Effector memory CD4-positive, alpha-beta T cell (primary cell): ENCODE measurements at places on chromosomes 1 and 21.
A peak's percentile ranks its signal among the peaks of the same experiment; 100 is the strongest.

DNA sequence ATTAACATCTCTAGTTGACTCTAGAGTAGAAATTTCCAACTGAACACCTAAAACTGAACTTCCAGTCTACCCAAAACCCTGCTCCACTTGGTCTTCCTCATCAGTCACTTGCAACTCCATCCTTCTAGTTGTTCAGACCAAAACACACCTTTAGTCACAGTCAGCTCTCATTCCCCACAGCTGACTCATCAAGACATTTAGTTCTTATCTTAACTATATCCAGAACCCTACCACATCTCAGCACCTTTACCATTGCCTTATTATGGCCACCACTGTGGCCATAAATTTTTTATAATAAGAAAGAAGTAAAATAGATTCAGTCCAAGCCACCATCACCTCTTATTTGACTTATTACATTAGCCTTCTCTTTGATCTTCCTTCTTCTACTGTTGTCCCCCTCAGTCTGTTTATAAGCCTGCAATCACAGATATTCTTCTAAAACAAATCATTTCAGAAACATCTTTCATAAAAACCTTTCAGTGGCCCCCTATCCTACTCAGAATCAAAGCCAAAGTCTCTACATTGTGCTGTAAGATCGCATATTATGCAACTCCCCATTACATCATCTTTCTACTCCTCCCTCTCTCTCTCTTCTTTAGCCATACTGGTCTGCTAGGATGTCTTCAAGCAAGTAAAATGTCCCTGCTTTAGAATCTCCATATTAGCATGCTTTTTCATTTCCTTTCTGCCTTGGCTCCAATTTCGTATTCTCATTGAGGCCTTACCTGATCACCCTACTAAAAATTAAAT lies 275.9 kb downstream of the LRRC40 start:
- H3K27me3 ChIP-seq = no peaks in the 10 kb centered on the region
- H3K27ac ChIP-seq = no peak overlapping the region

DNA sequence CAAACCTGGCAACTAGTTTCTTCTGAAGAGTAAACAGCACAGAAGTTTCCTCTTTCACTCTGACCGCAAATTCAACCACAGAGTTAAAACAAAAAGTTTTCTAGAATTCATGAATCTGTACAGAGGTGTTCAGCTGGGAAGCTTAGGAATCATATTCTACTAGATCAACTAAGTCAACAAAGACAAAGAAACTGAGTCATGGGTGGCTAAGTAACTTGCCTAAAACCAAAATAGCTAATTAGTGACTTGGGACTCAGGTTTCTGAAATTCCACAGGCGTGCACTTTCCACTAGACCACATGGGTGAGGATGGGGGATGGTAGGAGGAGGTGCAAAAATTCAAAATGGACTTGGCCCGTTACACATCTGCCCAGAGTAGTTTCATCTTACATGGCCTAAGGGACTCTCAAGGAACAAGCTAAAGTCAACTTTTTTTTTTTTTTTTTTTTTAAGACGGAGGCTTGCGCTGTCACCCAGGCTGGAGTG lies 25.8 kb downstream of the PTPN14 start:
- no peaks in the 10 kb centered on the region for H3K4me1 ChIP-seq
- H3K36me3 ChIP-seq = no peaks in the 10 kb centered on the region
- DNase-seq = no peak
- no peaks in the 10 kb centered on the region for H3K27me3 ChIP-seq

GRCh38 chr1:117606649-117607430 lies 992 bp downstream of the TENT5C start:
- no peaks in the 10 kb centered on the region for H3K27me3 ChIP-seq
- H3K4me1 ChIP-seq = peaks cover 18% of the 10 kb centered on the region
- H3K27ac ChIP-seq = peak overlapping the region; percentile 94
- H3K36me3 ChIP-seq = no peaks in the 10 kb centered on the region

DNA sequence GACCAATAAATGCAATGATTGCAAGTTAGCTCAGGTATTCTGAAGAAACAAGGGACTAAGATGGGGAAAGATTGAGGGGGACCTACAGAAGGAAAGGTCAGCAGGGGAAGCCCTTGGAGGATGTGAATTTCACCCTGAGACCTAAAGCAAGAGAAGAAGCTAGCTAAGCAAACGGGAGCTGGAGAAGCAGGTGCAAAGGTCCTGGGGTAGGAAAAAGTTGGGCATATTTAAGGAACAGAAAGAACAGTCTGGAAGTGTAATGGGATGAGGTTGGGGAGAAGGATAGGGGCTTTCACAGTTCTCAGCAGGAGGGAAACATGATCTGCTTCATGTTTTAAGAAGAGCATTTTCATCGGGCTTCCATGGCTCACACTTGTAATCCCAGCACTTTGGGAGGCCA lies 89.7 kb upstream of the SLC45A1 start:
- H3K4me3 ChIP-seq = no peak overlapping the region
- DNase-seq = no peak
- H3K36me3 ChIP-seq = no peaks in the 10 kb centered on the region
- H3K27me3 ChIP-seq = no peaks in the 10 kb centered on the region
- no peak overlapping the region for H3K27ac ChIP-seq

DNA sequence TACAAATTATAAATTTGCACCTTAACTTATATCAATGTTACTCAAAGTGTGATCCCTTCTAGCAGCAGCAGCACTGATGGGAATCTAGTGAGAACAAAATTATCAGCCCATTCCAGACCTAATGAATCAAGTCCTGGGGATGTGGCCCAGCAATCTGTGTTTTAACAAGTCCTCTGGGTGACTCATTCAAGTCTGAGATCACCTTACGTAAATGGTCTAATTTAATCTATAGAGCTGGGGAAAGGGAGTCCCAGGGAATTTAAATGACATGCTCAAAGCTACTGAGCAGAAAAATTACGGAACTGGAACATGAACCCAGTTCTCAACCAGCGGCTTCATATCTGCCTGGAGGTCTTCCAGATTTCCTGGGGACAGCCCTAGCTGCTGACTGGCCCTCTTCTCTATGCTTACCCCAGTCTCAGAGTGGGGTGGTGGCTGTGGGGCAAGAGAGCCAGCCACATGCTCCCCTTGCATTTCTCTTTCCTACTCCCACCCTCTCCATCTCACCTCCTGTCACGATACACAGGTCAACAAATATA lies 220.0 kb downstream of the TM2D1 start:
- no peaks in the 10 kb centered on the region for H3K27me3 ChIP-seq
- no peaks in the 10 kb centered on the region for H3K36me3 ChIP-seq
- no peak overlapping the region for H3K27ac ChIP-seq
- H3K4me3 ChIP-seq = no peak overlapping the region
- DNase-seq = no peak
- H3K4me1 ChIP-seq = no peaks in the 10 kb centered on the region

DNA sequence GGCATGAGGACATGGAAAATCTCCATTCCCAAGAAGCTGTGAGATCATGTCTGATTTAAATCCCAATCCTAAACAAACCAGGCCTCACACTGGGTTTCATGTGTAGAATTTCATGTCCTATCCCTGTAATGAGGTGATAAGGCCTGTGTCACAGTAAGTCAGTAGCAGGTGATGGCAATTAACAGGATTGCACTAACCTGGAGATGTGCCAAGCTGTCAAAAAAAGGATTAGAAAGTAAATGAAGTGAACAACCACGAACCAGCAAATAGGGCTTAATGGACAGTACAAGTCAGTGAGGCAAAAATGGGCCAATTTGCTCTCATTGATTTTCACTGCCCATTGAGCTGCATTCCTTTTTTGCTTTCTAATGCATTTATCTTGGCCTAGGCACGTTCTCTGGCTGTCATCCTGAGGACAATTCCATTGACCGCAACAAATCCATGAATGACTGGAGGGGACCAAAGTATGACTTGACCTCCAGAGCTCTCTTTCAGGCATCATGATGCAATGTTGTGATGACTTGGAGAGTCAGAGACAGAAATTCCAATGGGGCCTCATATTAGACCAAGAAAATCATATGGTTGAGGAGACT lies 673.6 kb upstream of the ADGRL2 start:
- DNase-seq = no peak
- H3K36me3 ChIP-seq = no peaks in the 10 kb centered on the region
- H3K27me3 ChIP-seq = no peaks in the 10 kb centered on the region
- H3K4me1 ChIP-seq = no peaks in the 10 kb centered on the region
- H3K27ac ChIP-seq = no peak overlapping the region
- no peak overlapping the region for H3K4me3 ChIP-seq

GRCh38 chr1:168243636-168244212 lies 17.9 kb downstream of the SFT2D2 start:
- no peak for DNase-seq
- peaks cover 40% of the 10 kb centered on the region for H3K36me3 ChIP-seq
- no peak overlapping the region for H3K27ac ChIP-seq
- H3K4me1 ChIP-seq = no peaks in the 10 kb centered on the region
- no peaks in the 10 kb centered on the region for H3K27me3 ChIP-seq

- peaks cover 21% of the 10 kb centered on the region for H3K4me1 ChIP-seq
- H3K27ac ChIP-seq = no peak overlapping the region
- no peaks in the 10 kb centered on the region for H3K27me3 ChIP-seq
- DNase-seq = no peak
- H3K36me3 ChIP-seq = no peaks in the 10 kb centered on the region
Measured at GRCh38 chr1:44720281-44720680, 10.7 kb downstream of the RNU5D-1 start.

- no peak for DNase-seq
- H3K4me1 ChIP-seq = no peaks in the 10 kb centered on the region
- H3K4me3 ChIP-seq = no peak overlapping the region
- no peaks in the 10 kb centered on the region for H3K27me3 ChIP-seq
- H3K27ac ChIP-seq = no peak overlapping the region
- H3K36me3 ChIP-seq = no peaks in the 10 kb centered on the region
Measured at GRCh38 chr1:95007687-95008086, 65.1 kb downstream of the ALG14 start.

- H3K36me3 ChIP-seq = no peaks in the 10 kb centered on the region
- H3K27ac ChIP-seq = no peak overlapping the region
- H3K4me3 ChIP-seq = no peak overlapping the region
- no peaks in the 10 kb centered on the region for H3K27me3 ChIP-seq
- no peak for DNase-seq
Measured at GRCh38 chr1:233675446-233675845, 61.5 kb downstream of the KCNK1 start.

DNA sequence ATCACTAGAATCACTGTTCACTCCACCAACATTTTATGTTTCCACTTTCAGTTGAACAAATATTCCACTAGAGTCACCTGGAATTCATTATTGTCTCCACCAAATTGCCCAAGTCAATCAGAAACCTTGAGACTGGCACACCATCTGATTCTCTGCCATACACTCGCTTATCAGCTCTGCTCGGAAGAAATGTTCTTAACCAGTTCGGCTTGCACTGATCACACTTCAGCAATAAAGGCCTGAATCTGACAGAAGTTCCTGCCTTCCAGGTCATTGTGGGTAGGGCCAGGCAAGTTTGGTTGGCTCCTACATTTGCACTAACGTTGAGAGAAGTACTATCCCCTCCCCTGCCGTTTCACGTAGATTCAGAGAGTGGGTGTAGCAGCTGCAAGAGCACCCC lies 10.0 kb downstream of the TPM3 start:
- H3K4me1 ChIP-seq = peaks cover 52% of the 10 kb centered on the region
- H3K27me3 ChIP-seq = no peaks in the 10 kb centered on the region
- peak overlapping the region; percentile 88 for H3K27ac ChIP-seq
- no peaks in the 10 kb centered on the region for H3K36me3 ChIP-seq
- peak overlapping the region; percentile 83 for H3K4me3 ChIP-seq

DNA sequence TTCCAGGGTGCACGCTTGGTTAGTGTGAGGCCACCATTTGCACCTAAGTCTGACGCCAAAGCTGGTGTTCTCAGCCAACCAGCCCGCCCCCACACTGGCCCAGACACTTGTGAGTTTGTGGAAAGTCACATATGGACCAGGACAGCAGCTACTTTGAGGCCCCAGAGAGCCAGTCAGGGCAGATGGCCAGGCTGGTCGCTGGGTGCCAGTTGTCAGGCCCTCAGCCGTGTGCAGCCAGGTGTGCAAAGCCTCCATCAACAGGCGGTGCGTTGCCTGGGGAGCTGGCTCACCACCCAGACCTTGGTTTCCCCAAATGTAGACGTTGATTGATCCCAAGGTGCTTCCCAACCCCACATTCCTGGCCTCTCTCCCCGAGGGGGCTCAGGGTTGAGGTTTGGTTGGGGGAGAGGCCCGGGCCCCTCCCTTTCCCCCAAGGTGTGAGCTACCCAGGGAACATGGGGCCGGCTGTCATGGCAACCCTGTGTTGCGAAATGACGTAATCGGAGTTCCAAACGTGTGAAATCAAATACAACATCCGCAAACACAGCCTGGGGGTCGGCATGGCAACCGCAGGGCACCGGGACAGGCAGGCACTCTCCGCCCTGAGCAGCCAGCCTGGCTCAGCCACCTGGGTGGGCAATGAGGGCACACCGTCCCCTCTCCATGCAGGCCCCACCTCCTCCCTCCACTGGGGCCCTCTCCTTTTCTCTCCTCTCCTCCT lies 42.2 kb upstream of the WNT4 start:
- no peaks in the 10 kb centered on the region for H3K36me3 ChIP-seq
- no peaks in the 10 kb centered on the region for H3K4me1 ChIP-seq
- H3K4me3 ChIP-seq = no peak overlapping the region
- DNase-seq = no peak
- H3K27ac ChIP-seq = no peak overlapping the region

- no peak overlapping the region for H3K27ac ChIP-seq
- no peaks in the 10 kb centered on the region for H3K27me3 ChIP-seq
- H3K4me3 ChIP-seq = no peak overlapping the region
- H3K4me1 ChIP-seq = no peaks in the 10 kb centered on the region
Measured at GRCh38 chr1:199898654-199899053, 128.9 kb upstream of the NR5A2 start.

GRCh38 chr1:29767769-29768425 lies 531.6 kb downstream of the PTPRU start:
- no peak for DNase-seq
- H3K36me3 ChIP-seq = no peaks in the 10 kb centered on the region
- H3K4me1 ChIP-seq = no peaks in the 10 kb centered on the region
- H3K4me3 ChIP-seq = no peak overlapping the region

DNA sequence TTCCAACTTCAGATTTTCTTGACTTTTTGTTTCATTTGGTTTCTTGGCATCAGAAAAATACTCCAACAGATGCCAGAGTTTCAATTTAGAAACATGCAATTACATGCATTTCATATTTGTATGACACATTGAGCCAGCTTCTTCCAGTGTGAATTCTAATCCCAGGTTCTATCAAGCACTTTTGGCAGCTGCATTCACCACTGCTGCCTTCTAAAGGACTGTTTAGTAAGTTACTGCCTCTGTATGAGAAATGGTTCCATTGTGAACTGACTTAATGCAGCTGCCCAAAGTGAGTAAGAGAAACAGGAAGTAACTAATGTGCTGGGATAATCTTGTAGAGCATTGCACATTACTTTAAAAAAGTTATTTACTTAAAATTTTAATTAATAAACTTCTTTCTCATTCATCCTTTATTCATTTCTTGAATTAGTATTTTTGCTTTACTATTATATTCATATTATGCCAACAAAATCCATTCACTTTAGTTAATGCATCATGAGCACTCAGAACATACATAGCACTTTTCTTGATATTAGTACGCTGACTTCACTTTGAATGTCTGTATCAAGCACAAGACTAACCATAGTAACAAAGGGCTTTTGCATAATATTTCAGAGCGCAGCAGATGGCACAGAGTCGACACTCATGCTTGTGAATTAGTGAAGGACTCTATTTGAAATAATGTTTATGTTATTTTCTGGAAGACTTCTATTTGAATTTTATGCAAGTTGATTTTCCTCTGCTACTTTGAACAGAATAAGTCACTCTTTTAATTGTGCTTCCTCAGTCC lies 9.8 kb downstream of the RGS18 start:
- DNase-seq = no peak
- H3K36me3 ChIP-seq = no peaks in the 10 kb centered on the region
- no peaks in the 10 kb centered on the region for H3K4me1 ChIP-seq
- H3K27me3 ChIP-seq = no peaks in the 10 kb centered on the region
- H3K27ac ChIP-seq = no peak overlapping the region

GRCh38 chr1:40059338-40059959 lies 18.9 kb downstream of the CAP1 start:
- DNase-seq = no peak
- H3K27me3 ChIP-seq = no peaks in the 10 kb centered on the region
- H3K27ac ChIP-seq = peak overlapping the region; percentile 57
- H3K36me3 ChIP-seq = peaks cover 39% of the 10 kb centered on the region
- peak overlapping the region; percentile 4 for H3K4me3 ChIP-seq
